Mesendoderm (in vitro differentiated cells): ENCODE measurements at places on chromosomes 13 and 19.

DNA sequence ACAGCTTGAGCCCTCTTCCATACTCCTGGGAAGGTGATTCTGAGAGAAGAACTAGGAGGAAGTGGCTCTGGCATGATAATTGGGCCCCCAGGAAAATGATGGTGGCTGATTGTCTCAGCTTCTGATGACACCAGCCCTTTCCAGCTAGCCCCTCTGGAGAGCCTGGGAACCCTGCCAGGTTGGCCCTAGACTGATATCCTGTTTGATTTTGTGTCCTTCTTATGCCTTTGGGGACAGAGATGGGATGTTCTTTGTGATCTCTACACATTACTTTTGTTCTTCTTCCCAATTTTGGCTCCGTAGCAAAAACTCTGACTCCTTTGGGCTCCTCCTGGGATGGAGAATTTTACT lies 39.7 kb downstream of the ERICH6B start:
- H3K27ac ChIP-seq = no peak overlapping the region
- H3K36me3 ChIP-seq = no peaks in the 10 kb centered on the region
- no peaks in the 10 kb centered on the region for H3K27me3 ChIP-seq
- no peaks in the 10 kb centered on the region for H3K4me1 ChIP-seq

DNA sequence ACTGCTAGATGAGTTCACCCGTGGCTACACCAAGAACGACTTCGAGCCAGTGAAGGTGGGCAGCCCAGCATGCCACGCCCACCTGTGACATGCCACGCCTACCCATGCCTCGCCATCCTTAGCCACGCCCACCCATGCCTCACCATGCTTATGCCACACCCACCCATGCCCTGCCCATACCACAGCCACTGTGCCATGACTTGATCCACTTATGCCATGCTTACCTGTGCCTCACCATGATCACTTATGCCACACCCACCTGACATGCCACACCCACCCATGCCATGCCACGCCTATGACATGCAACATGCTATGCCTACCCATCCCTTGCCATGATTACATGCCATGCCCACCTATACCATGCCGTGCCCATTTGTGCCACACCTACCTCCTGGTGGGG lies 12.9 kb upstream of the USE1 start:
- H3K4me1 ChIP-seq = no peaks in the 10 kb centered on the region
- no peak for DNase-seq
- no peak overlapping the region for H3K4me3 ChIP-seq

DNA sequence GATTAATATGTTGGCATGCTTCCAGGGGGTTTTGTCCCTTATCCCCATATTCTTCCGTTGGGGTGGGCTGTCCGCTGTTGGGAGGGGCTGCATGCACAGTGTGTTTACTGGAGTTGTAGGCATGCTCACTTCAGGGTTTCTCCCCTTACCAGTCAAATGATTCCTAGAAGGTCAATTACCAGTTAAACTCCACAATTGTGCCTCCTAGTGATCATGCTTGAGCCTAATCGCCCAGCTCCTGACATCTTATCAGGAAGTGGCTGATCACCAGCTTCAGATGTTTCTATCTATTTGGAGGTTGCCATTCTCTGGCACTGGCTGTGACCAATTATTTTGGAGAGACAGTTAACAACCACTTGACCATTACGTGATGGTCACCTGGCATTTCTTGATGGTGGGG lies 1090.0 kb downstream of the SLITRK5 start:
- no peaks in the 10 kb centered on the region for H3K36me3 ChIP-seq
- H3K27me3 ChIP-seq = no peaks in the 10 kb centered on the region
- H3K4me1 ChIP-seq = no peaks in the 10 kb centered on the region

- peaks cover 9% of the 10 kb centered on the region for H3K27me3 ChIP-seq
- no peak overlapping the region for H3K27ac ChIP-seq
- no peaks in the 10 kb centered on the region for H3K36me3 ChIP-seq
- H3K4me1 ChIP-seq = no peaks in the 10 kb centered on the region
Measured at GRCh38 chr13:52012512-52012836, 276 bp downstream of the ALG11 start.

- H3K4me3 ChIP-seq = no peak overlapping the region
- no peaks in the 10 kb centered on the region for H3K4me1 ChIP-seq
- no peak overlapping the region for H3K27ac ChIP-seq
Measured at GRCh38 chr13:51347099-51347498, 7.6 kb downstream of the SERPINE3 start.

- H3K27ac ChIP-seq = no peak overlapping the region
- H3K4me3 ChIP-seq = no peak overlapping the region
- no peaks in the 10 kb centered on the region for H3K27me3 ChIP-seq
- peaks cover 8% of the 10 kb centered on the region for H3K36me3 ChIP-seq
- DNase-seq = no peak
Measured at GRCh38 chr13:112495465-112495864, 92.5 kb downstream of the TUBGCP3 start.
